ENCODE measurements at places on chromosomes 6 and 20.

DNA sequence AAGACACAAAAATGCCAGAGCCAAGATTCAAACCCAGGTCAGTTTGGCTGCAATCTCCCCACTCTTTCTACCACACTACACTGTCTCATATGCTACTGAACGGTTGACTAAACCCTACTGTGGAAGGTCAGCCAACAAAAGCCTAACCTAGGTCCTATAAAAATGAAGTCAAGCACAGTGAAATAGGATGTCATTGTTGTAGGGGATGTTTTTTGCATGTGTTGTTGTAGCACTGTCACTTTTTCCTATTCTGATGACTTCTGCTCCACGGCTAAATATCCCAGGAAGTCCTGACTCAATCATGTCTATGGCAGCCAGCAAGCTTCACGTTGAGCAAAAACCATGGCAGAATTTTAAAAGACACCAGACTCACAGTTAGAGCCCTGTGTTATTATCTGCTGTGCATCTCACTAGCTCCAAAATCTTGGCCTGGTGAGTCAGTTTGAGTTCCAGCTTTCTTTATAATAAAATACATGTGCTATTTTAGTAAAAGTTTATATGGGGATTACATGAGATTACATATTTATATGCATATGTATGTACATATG lies 322.1 kb upstream of the NT5E start:
- no peak for DNase-seq

GRCh38 chr6:34300332-34300751 lies 51.5 kb upstream of the SMIM29 start:
- peak; percentile 87 for DNase-seq

GRCh38 chr6:26155061-26155930 lies 68.1 kb downstream of the HFE start:
- peak; percentile 41 for DNase-seq

- no peak for DNase-seq
These were observed 148.3 kb upstream of the PROKR2 start for GRCh38 chr20:5464901-5465603.

DNA sequence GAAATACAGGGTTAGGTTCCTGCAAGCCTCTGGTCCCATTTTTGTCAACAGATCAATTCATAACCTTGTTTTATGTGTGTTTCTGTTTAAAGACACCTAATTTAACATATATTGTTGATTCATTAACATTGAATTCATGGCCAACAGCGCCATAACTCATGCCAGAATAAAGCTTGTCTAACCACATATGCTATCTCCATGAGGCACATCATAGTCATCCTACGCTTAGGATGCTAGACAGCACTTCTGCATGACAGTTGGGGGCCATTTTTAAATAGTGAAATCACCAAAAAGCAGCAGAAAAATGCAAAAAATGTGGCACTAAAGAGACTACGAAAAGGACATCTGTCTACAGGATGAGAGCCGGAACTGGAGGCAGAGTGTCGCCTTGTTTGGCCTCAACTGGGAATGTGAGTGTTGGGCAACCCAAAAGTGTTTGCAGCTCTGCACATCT lies 37.9 kb downstream of the TRAM2 start:
- DNase-seq, result no peak

DNA sequence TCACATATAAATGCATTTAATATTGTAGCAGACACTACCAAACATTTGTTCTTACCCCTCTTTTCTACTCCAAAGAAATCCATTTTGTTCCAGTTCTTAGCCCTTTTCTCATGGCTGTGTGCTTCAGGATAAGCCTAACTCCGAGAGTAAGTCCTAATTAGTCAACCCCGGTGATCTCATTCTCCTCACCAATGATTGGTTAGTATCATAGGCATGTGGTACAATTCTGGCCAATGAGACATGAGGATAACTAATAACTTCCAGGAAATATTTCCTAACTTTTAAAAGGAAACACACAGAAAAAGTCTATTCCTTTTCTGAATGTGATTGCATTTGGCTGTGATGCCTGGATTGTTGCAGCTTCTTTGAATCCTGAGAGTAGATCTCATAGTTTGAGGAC lies 116.0 kb downstream of the GPR63 start:
- no peak for DNase-seq

GRCh38 chr6:137967689-137968454 lies 100.8 kb downstream of the TNFAIP3 start:
- peak; percentile 52 for DNase-seq

GRCh38 chr20:1757606-1758512 lies 100.3 kb upstream of the SIRPG start:
- no peak for DNase-seq

GRCh38 chr6:34543421-34543820 lies 12.7 kb downstream of the SPDEF start:
- DNase-seq, result no peak

DNA sequence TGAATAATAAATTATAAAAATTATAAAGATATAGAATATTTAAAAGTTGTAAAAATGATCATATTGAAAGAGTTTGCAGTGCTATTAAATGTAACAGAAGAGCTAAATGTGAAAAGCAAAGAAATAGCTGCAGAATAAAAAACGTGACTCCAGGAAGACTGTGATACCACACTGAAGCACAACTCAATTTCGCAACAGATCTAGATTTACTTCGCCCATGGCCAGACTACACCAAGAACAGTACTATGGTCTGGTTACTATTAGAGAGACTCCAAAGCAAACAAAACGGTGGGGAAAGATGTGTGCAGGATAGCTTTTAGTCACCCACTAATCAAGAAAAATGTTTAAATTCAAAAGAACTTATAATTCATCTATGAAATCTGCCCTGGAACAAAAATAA lies 1.9 kb downstream of the CHD6 start:
- DNase-seq, result no peak

GRCh38 chr6:140082867-140083297 lies 708.4 kb upstream of the CITED2 start:
- peak; percentile 7 for DNase-seq

- DNase-seq, result no peak
These were observed 1062.4 kb upstream of the FLRT3 start for GRCh38 chr20:15399781-15400180.

DNA sequence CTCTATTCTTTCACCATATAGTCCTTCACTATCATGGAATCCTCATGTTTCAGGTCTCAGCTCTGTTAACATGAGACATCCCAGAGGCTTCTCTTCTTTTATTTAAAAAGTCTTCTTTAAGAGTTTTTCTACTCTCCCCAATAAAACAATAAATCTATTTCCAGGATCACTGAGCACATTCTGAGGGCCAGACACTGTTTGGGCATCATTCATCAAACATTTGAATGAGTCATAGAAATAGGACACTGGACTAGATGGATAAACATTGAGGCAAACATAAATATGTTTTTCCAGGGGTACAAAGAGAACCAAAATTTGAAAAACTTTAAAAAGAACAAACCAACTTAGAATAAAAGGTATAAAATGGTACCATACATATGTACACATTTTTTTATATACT lies 554.4 kb downstream of the KIF16B start:
- no peak for DNase-seq

- no peak for DNase-seq
These were observed 84.2 kb downstream of the HUS1B start for GRCh38 chr6:572596-573265.

- no peak for DNase-seq
These were observed 55.1 kb downstream of the SAMD3 start for GRCh38 chr6:130167655-130168054.

DNA sequence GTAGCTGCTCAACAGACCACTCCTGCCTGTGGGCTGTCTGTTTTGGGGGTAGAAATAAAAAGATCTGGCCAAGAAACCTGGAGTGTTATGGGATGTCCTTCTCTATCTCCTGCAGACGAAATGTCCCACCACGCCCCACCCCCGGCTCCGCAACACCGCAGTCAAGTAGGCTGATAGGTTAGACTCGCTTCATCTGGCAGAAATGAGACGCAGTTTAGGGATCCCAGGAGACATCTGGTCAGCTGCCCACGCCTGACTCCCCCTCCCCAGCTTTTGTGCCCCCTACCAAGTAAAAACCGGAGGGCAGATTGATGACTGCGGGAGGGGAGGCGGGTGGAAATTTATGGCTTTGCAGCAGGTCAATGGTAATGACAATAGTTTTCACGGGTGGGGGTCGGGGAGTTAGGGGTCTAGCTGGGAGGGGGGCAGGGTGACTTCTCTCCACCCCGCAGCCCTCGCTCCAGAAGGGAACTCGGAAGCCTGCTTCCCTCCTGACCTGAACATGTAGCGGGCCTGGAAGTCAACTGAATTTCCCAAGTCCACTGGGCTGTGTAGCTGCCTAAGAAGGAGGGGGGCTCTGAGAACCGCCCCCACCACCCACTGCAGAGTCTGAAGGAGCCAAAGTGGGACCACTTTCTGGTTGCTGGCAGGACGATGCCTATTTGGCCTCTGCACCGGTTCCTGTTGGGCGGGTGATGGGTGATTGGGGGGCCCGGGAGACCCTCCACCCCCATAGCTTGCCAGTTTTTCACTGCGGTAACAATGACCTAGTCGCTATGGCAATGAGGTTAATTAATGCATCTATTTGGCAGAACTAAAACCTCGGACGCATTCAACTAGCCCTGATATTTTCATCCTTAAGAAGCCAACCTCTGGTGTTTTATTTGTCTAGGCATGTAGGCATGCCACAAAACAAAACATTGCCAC lies 25.7 kb downstream of the PMEPA1 start:
- no peak for DNase-seq

GRCh38 chr20:9590189-9590588 lies 75.8 kb downstream of the LAMP5 start:
- DNase-seq, result no peak

- peak; percentile 68 for DNase-seq
These were observed 145.5 kb upstream of the RNF24 start for GRCh38 chr20:4160761-4161305.

DNA sequence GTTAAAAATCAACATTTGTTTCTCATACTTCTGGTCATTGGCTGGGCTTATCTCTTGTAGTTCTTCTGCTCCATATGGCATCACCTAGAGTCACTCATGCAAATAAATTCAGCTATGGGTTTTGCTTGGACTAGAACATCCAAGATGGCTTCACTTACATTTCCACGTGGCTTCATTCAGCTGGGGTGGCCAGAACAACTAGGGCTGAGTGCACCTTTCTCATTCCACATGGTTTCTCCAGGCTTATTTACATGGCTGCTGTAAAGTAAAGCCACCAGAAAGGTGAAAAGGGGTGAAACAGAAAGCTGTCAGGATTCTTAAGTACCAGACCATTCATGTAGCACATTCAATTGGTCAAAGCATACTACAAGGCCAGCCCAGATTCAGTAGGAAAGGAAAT lies 151.1 kb upstream of the BMP2 start:
- DNase-seq, result no peak

DNA sequence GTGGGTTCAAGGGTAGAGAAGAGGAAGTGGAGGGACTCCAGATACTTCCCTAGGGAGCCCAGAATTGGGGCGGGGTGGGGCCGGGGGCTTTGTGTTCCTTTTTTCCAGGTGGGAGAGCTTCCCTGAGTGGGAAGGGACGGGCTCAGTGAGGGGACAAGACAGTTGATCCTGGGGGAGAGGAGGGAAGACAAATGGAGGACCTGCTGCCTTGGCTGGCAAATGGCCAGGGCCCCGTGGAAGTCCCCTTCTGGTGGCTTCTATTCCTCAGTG lies 2.6 kb downstream of the CTSZ start:
- peak; percentile 95 for DNase-seq

DNA sequence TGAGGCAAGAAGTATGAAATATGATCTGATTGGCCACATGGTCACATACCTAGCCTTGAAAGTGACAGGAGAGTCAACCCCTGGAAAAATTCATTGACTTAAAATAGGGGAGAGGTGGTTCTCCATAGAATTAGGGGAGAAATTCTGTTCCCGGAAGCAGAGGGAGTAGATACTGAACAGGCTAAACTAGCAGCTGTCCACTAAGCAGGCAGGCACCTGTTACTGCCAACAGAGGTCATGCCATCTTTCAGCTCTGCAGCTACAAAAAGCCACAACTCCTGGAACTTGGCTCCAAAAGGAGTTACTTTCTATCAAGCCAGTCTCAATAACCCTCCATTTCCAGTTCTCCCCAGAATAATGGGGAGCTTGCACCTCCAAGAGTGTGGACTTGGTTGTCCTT lies 352.5 kb downstream of the MAFB start:
- DNase-seq, result no peak

- no peak for DNase-seq
These were observed 86.9 kb downstream of the PLCG1 start for GRCh38 chr20:41224281-41224680.

GRCh38 chr6:11650711-11651110 lies 113.2 kb downstream of the TMEM170B start:
- no peak for DNase-seq

DNA sequence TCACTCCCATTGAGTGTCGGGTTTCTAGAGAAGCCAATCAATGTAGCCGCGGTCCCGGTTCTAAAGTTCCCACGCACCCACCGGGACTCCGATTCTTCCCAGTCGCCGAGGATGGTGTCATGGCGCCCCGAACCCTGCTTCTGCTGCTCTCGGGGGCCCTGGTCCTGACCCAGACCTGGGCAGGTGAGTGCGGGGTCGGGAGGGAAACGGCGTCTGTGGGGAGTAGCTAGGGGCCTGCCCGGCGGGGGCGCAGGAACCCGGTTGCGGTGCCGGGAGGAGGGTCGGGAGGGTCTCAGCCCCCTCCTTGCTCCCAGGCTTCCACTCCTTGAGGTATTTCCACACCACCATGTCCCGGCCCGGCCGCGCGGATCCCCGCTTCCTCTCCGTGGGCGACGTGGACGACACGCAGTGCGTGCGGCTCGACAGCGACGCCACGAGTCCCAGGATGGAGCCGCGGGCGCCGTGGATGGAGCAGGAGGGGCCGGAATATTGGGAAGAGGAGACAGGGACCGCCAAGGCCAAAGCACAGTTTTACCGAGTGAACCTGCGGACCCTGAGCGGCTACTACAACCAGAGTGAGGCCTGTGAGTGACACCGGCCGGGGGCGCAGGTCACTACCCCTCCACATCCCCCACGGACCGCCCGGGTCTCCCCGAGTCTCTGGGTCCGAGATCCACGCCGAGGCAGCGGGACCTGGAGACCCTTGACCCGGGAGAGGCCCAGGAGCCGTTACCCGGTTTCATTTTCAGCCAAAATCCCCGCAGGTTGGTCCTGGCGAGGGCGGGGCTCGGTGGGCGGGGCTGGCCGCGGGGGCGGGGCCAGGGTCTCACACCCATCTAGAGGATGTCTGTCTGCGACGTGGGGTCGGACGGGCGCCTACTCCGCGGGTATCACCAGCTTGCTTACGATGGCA lies 35.2 kb upstream of the HLA-G start:
- peak; percentile 89 for DNase-seq

DNA sequence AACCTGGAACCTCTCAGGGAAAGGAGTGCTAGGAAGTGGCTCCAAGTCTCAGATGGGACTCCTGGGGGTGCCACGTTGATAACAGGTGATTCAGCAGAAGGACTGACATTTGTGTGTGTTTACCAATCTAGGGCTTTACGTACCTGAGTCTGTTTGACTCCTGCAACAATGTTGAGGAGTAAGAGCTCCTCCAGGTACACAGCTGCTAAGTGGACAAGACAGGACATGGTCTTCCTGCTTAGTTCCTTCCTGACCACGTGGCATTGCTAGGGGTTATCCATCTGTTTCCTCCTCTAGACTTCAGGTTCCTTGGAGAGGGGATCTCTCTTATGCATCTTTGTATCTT lies 164.5 kb upstream of the SLC24A3 start:
- DNase-seq, result no peak

- DNase-seq, result no peak
These were observed 27.6 kb upstream of the EPB41L1 start for GRCh38 chr20:36126836-36127527.

All from suppressor macrophage treated with lipopolysaccharide for 1 hour (primary cell).